Activated naive CD8-positive, alpha-beta T cell treated with anti-CD3 and anti-CD28 coated beads, Interleukin-2, amount 50 U/mL, for 24 hours (primary cell): ENCODE measurements at places on chromosomes 7 and 10.
A peak's percentile ranks its signal among the peaks of the same experiment; 100 is the strongest.

DNA sequence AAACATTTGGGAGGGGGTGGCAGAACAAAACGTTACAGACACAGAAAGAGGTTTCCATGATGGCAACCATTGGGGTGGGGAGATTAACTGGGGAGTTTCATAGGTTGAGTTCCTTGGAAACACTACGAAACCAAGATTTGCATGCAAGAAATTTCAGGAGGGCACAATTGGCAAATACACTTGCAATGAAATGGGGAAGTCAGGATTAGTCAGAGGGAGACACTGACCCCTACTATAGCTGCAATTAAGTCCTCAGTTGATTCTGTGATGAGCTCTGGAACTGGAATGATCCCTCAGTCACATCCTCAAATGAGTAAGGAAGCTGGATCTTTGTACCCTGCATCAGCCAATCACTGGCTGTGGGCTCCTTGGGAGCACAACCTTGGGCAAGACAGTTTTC lies 22.1 kb downstream of the CPEB3 start:
- no peak for DNase-seq

DNA sequence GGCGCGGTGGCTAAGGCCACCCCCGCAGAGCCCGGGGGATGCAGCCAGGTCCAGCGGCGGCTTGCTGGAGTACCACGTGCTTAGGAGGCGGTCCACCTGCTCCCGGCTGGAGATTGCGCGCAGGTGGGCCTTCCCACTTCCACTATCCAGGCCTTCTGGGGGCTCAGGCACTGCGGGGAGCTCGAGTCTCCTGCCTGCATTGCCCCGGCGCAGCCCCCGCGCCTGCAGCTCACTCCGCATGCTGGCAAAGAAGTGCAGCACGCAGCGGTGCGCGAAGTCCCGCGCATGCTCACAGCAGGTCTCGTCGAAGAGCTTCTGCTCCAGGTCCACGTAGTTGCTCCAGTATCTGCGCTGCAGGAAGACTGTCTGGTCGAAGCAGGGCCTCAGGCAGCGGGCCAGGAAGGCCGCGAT lies 5.8 kb downstream of the CALHM3 start:
- no peak for DNase-seq

DNA sequence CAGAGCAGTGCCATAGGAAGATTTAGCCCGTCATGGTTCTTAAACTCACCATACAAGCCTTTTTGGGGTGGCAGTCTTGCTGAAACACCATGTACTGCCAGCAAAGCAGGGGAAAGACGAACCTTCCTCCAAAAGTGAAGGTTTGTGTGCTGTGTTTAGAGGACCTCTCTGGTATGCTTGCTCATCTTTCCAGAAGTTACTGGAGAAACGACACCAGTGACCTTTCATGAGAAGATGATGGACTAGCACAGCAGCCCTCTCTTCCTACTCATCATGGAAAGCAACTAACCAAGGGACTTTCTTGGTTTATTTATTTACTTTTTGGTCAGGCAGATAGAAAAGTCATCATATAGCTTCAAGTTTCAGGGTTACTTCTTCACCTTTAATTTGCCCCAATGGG lies 247.4 kb downstream of the PTEN start:
- DNase-seq: no peak

- no peak for DNase-seq
These were observed 170.5 kb downstream of the CACNB2 start for GRCh38 chr10:18310761-18311160.

- DNase-seq: no peak
These were observed 26.4 kb downstream of the CBX3 start for GRCh38 chr7:26227987-26228386.

DNA sequence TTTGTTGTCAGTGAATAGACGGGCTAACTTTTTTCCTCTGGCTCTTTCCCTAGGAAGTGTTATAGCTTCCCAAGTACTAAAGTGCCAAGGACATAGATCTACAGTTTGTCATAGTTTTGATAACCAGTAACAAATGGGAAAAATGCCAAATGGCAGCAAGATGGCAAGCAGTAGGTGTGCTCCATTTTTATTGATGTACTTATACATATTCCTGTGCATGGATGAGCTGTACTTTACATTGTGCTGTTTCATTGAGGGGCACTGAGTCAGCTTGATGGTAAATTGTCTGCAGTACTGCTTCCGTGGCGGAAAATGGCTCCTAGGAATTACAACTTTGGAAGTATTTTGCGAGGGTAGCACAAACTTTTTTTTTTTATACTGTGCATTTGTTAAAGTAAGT lies 7.1 kb downstream of the ADAM22 start:
- no peak for DNase-seq

DNA sequence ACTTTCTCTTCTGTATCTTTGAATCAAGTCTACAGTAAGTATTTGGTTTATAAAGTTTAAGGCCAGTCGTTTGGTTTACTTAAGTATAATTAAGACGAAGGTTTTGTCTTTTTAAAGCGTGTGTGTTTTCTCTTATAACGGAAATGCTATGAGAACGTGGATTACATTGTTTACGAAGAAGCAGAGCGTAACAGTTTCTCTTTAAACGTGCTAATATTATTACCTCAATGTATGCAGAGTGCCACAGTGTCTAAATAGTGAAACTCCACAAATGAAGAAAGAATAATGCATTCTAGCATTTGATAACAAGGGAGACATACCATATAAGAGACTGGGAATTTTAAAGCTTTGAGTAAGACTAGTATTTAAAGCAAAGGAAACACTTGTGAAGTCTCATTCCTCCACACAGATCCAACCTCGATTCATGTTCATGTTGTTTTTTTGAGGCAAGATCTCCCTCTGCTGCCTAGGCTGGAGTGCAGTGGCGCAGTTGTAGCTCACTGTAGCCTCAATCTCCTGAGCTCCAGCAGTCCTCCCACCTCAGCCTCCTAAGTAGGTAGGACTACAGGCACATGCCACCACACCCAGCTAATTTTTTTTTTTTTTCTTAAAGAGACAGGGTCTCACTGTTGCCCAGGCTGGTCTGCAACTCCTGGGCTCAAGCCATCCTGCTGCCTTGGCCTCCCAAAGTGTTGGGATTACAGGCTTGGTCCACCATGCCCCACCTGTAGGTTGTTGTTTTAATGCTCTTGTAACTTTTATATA lies 75.1 kb downstream of the ANKRD61 start:
- peak; percentile 22 for DNase-seq

DNA sequence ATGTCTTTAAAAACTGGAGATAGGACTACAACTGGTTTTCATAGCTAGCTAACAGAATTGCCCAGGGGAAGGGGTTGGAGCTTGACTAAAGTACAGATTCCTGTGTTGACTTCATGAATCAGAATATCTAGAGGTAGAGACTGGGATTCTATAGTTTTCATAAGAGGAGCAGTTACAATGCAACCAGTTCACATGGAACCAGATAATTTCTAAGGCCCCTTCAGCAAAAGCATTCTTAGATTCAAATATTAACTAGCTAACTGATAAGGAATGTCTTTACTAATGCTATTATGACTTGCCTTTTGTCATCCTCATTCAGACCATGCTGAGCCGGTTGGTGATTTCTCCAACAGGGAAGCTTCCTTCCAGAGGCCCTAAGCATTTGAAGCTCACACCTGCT lies 5.7 kb downstream of the WEE2 start:
- DNase-seq: no peak

GRCh38 chr7:106717955-106718871 lies 57.3 kb upstream of the CCDC71L start:
- peak; percentile 80 for DNase-seq

DNA sequence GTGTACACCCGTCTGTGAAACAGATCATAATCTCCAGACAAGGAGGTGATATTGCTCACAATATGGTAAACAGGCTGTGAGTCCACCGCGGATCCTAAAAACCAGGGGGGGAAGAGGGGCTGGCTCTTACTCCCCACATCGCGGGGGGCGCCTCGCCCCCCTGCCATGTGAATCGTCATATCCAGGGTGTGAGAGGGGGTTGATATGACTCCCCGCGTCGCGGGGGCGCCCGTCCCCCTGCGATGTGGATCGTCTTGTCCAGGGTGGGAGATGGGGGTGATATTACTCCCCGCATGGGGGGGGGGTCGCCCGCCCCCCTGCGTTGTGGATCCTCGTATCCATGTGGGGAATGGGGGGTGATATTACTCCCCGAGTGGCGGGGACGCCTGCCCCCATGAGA lies 30.9 kb downstream of the OCM2 start:
- no peak for DNase-seq

GRCh38 chr10:96358851-96359540 lies at the start of gene OPALIN:
OPALIN (minus strand) TSS chr10:96359002; CDS start chr10:96358896, 106 bp downstream.
- no peak for DNase-seq

DNA sequence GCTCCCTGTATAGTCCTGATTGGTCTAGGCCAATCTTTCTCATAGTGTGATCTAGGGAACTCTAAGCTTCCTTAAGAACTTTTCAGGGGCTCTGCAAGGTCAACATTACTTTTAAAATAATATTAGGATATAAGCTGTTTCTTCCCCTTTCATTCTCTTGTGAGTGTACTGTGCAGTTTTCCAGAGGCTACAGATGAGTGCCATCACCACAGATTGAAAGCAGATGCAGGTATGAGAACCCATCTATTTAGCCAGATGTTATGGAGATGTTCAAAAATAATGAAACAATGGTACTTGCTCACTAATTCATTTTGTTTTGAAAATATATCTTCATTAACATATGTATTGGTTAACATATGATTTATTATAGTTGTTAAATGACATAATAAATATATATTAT lies 169.2 kb upstream of the SEMA3A start:
- no peak for DNase-seq

- DNase-seq: no peak
These were observed 172.7 kb downstream of the GNAI1 start for GRCh38 chr7:80307227-80307856.

DNA sequence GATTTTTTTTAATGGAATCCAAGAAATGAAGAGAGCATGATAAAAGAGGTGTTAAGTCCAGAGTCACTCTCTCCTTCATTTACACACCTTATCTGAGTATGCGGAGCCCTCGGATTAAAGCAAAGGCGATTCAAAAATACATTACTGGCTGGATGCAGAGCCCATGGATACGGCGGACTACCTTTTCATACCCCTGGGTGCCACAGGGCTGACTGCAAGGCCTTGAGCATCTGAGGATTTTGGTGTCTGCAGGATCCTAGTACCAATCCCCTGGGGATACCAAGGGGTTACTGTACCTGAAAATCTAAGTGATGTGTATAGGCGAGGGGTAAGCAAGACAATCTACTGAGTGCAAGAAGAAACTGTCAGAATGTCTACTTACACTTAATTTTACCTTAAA lies 20.5 kb downstream of the PIP4K2A start:
- no peak for DNase-seq

GRCh38 chr7:31066516-31067130 lies 14.5 kb downstream of the ADCYAP1R1 start:
- DNase-seq: no peak

DNA sequence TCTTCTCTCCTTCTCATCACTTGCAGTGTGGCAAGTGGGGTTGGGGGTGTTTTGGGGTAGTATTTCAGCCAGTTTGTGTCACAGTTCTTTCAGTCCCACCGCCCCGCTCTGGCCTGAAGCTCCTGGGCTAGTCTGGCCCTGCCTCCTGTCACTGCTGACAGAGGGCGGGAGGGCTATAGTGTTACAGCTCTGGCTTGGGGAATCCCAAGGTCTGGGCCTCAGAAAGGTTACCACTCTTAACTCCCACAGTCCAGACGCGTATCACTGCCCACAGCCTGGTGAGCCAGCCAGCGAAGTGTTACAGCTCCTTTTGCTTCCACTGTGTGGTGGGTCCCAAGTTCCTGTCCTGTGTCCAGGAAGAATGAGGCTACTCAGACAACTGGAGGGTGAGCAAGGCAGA lies 56.0 kb downstream of the ZNF777 start:
- no peak for DNase-seq

- no peak for DNase-seq
These were observed 3.8 kb downstream of the KAZALD1 start for GRCh38 chr10:101065481-101066145.

- no peak for DNase-seq
These were observed 89.1 kb upstream of the IFRD1 start for GRCh38 chr7:112361154-112361553.

DNA sequence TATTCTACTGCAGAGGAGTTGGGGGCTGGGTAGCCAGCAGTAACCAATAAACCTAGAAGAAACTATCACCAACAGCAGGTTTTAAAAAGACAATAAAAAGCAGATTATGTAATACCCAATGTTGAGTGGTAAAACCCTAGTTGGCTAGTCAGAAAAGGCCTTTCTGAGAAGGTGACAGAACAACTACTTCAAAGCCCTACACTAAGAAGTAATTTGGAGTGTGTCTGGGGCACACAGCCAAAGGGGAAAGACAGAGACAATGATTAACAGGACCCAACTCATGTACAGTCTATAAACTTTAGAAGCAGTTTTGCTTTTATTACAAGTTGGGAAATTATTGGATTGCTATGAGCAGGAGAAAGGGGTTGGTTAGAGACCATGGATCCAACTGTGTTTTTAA lies 77.2 kb upstream of the TMEM106B start:
- no peak for DNase-seq

GRCh38 chr7:143288836-143289235 lies 685 bp downstream of the CASP2 start:
- DNase-seq: no peak

DNA sequence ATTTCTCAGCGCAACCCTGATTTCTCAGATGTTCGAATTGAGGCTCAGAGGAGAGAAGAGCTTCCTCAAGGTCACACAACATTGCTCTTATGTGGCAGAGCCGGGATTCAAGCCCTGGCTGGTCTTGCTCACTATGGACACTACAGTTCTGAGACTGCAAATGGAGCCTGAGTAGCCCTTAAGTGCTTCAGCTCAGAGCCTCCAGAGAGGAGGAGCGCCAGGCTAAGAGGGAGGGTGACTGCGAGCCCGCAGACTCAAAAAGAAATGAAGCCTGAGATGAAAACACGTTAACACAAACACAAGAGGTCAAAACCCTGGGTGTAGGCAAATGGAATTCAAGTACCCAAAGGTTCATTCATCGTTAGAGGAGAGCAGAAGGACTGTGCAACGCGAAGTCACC lies 13.9 kb downstream of the ARHGAP22 start:
- DNase-seq: no peak

GRCh38 chr10:130231251-130231741 lies 95.1 kb downstream of the GLRX3 start:
- no peak for DNase-seq

- no peak for DNase-seq
These were observed 17.6 kb upstream of the MCM10 start for GRCh38 chr10:13143766-13144165.

DNA sequence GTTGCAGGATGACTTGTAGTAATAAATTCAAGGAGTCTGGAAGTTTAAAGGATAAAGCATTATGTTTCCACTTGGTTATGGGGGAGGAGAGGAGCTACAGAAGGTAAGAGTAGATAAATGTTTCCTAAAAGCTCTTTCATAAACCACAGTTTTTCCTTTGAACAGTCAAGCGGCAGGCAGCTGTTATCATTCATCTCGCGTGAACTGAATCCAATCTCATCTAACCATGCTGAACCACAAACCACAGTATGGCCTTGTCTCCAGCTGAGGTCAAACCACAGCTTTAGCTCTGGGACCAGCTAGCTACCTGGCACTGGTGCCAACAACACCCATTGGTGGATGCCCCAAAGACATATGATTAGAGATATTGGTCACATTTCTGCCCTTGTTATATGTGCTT lies 63.3 kb downstream of the NOC3L start:
- peak; percentile 11 for DNase-seq
